ENCODE measurements at places on chromosomes 5 and 9. TPM values are rescaled to one million over a fixed set of nuclear protein-coding genes. Genes with fewer than 3 reads are reported as not detected.
A peak's percentile ranks its signal among the peaks of the same experiment; 100 is the strongest.

The PCDHGB2 gene
- total RNA-seq, result 0.57 TPM

The APBA1 gene
- 0.69 TPM for total RNA-seq

The PIP5K1B gene
- not detected for total RNA-seq

The FOXD4L5 gene
- total RNA-seq, result 0.07 TPM

The SPATA31E1 gene
- total RNA-seq, result not detected

DNA sequence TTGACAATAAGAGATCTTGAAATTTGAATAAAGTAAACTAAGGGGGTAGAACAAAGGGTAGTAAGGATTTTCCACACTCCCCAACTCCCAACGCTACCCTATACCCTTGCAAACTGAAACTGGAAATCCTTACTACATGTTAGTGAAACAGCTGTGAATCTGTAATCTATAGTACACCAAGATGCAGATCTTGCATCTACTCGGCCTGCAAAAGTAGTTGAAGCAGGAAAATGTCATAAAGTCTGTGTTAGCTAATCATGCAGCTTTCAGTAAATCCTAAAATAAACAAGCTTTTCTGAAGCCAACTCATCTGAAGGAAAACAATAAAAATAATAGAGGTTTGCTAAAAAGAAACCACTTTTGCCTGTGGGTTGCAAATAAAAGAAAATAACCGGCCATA is 1242.0 kb upstream of the ACO1 start:
- peak; percentile 5 for DNase-seq

GRCh38 chr9:75105841-75106240 is 17.5 kb downstream of the OSTF1 start:
- DNase-seq, result no peak
